Nephron progenitor cell (in vitro differentiated cells): ENCODE measurements at places on chromosomes 12 and 14.

DNA sequence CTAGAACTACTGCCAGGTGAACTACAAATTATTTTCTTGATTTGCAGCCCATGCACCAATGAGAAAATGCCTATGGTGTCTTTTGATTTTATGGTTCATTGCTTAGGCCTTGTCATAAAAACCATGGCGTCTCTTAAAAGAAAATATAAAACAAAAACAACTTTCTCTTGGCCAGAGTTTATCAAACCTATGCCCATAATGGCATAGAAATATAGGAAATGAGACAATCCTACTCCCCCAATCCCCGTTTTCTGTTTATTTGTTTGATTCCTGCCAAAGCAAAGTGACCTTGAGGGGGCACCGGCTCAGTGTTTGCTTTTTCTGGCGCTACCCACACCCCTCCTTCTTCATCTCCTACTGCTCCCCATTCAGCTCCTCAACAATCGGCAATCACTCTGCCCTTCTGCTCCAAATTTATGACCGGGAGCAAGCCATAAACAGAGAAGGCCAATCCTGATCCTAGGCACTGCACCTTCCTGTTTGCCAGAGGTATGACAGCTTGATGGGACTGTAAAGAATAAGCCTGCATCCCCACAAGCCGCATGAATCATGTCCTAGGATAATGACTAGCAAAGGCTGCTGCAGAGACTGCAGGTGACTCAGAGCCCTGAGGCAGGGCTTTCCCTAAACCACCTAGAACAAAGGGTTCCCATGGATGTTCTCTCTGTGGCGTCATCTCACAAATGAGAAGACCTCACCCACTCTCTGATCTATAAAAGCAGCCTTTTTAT, 874.9 kb downstream of the NRXN3 start:
- DNase-seq = peak; percentile 10

GRCh38 chr12:2391740-2392331, 339.0 kb downstream of the CACNA1C start:
- no peak for DNase-seq

GRCh38 chr14:47039336-47039735, 387.8 kb upstream of the RPL10L start:
- DNase-seq = no peak

DNA sequence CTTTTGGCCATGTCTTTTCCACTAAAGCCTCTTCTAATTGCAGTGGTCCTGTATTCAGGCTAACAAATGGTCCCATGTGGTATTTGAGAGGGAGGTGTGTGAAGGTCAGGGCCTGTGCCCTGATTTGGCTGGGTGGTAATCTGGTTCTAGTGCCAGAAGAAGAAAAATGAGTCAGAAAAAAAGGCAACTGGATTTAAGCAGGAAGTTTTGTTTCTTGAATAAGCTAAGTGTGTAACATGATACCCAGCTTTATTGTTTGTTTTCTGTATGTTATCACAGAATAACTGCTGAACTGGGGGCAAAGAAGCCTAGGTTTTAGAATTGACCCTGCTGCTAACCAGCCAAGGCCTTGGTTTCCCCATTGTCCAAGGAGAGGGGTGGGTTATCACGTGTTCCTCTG, 134.0 kb downstream of the ANO6 start:
- DNase-seq = no peak

DNA sequence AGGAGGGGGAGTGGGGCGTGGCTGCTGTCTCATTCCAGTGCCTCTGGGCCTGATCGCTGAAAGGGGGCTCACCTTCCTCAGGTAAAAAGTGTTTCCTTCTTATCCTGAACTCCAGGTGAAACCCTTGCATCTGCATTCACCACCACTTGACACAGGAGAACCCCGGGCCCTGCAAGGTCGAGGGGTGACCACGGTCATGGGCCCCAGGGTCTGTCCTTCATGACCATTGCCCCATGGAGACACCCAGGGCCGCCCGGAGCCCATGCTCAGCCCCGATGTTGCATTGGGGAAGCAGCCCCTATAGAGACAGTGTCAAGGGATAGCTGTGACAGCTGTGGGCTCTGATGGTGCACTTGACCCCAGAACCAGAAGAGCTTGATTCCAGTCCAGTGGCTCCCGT, 34.4 kb upstream of the DYNC1H1 start:
- no peak for DNase-seq

DNA sequence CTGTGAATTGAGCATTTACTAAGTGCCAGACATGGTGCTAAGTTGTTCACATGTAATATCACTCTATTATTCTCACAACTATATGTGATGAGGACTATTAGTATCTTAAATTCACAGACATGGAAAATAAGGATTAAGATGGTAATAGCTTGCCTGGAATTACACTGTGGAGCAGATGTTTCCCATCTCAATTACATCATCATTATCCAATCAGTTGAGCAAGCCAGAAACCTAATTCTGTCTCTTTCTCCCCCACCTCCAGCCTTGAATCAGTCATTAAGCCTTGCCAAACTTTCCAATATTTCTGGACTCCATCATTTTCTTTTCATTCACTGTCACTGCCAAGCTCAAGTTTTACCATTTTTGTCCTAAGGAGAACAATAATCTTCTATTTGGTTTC, 287.8 kb upstream of the KITLG start:
- no peak for DNase-seq

DNA sequence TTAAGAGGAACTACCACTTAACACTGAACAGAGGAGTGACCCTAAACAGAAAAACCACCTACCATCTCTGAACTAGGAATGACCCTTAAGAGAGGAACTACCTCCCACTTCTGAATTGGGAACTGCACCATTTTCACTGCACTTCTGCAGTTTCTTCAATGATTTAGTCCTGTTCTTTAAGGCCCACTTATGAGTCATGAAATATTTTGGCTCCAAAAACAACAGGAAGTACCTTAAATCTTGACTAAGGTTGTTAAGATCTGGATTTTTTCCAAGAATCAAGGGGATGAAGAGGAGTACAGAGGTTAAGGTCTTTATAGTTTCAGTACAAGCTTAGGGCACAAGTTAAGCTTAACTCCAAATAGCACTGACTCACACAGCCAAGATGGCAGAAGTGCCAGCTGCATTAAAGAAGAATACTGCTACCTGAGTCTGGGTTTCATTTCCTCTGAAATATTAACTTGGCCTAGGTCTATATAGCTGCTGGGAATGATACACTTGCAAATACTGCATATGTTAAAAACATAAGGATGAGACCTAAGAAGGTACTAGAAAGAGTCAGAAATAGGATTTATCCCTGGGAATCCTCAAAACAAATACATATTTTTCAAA, 4.2 kb downstream of the NPC2 start:
- DNase-seq = no peak

- DNase-seq = no peak
Measured at GRCh38 chr14:82911930-82912329, 1378.3 kb upstream of the SEL1L start.

DNA sequence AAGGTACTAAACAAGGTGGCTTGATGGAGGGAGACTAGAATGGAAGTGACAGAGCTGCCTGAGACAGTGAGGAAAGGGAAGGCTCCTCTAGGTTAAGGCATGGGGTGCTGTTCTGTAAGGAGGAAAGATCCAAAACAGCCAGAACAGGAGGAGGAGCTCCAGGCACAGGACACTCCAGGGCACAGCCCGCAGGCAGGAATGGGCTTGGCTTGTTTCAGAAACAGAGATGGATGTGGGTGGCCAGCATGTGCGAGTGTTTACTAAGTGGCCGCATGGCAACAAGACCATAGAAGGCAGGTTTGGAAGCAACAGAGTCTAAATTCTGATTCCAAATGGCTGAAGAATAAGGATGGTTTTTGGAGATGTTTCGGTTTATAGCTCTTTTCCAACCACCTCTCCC, 889.1 kb downstream of the AACS start:
- DNase-seq = no peak

DNA sequence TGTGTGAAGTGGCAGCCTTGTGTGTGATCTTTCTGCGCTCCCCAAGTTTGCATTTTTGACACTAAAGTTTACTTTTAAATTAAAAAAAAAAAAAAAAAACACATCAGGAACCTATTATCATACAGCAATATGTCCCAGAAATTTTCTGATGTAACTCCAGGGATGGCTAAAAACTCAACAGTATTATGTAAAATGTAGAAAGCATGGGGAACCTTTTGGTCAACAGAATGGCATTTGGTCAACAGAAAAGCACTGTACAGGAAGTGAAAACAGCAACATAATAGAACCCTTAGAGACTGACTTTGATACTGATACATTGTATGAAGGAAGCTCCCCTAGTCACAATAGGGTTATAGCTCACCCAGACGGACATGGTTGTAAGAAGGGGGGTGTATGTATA, 224.3 kb downstream of the ITPR2 start:
- no peak for DNase-seq

- no peak for DNase-seq
Measured at GRCh38 chr12:112456029-112456428, 37.3 kb downstream of the PTPN11 start.

DNA sequence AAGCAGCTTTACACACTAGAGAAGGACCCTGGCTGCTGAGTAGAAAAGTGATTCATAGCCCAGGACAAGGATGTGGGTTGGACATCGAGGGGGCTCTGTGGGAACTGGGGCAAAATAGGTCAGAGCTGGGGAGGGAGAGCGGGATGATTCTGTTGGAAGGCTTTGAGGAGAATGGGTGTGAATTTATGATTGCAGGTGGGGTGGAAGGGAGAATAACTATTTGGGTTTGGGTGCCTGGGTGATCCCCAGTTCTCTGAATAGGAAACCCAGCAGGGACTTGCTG, 13.1 kb downstream of the SERPINA3 start:
- DNase-seq = no peak
